ENCODE measurements at places on chromosomes 2 and 18.

DNA sequence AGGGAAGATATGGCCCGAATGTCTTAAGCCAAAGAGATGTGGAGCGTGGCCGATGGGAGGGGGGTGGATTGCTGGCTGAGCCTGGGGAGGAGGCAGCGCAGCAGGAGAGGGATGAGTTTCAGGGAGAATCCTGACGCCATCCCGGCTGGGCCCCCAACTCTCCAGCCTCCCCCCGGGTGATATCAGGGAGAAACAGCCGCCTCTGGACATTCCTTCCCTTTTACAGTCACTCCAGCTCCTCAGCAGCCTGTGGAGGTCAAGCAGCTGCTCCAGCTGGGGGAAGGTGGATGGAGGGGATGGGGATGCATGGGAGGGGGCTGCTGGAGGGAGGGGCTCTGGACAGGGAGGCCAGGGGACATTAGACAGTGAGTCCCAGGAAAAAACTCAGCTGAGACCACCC, 9.5 kb upstream of the DES start:
- DNase-seq: no peak

DNA sequence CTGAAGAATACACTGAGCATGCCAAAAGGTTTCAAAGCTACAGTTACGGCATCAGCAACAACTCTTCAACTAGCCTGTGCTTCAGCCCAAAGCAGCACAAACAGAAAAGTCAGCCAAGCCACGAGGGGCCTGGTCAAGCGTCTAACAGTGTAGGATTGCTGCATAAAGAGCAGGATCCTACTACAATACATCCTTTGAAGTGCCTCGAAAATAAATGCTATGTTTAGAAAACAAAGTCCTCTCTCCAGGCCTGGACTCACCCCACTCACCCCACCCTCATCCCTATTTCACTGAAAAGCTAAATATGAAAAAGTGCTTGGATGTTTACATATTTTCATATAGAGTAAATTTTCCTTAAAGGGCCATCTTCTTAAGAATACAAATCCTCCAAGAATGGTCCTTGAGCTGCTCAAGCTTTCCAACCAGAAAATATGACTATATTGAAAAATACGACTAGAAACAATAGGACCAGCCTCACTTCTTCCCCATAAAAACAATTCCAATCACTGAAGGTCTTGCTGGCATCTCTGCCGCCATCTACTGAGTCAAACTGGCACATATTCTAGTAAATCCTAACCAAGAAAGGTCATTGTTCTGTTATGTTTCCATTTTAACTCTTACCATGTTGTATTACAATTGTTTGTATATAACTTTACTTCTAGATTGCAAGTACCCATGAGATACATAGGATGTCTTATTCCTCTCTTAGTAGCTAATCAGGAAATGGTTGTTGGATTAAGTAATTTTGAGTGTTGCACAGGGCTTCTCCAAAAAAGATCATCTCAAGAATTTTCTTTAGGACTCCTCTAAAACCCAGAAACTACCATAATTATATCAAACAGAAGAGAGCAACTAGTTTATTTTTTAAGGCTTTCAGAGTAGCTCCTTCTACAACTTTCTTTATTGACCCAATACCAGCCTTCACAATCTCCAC, 63.6 kb downstream of the CLHC1 start:
- DNase-seq: peak; percentile 56

GRCh38 chr2:112640800-112641675, 4.7 kb upstream of the SLC20A1 start:
- DNase-seq: peak; percentile 7

DNA sequence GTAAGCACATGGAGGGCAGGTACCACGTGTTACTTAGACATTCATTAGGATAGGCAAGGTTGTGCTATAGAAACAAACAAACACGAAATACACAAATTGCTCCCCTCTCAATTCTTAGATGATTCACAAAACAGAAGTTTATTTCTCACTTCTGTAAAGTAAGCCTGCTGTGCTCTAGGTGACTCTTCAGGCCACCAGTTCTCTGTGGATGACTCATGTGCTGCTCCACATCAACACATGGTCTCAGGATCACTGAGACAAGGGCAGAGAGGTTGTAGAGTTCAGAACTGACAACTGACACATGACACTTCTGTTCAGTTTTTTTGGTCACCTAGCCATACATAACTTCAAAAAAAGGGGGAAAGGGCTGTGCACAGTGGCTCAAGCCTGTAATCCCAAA, 70.6 kb downstream of the DAW1 start:
- DNase-seq: no peak

- no peak for DNase-seq
Measured at GRCh38 chr18:79755496-79756142, 42.1 kb upstream of the KCNG2 start.

DNA sequence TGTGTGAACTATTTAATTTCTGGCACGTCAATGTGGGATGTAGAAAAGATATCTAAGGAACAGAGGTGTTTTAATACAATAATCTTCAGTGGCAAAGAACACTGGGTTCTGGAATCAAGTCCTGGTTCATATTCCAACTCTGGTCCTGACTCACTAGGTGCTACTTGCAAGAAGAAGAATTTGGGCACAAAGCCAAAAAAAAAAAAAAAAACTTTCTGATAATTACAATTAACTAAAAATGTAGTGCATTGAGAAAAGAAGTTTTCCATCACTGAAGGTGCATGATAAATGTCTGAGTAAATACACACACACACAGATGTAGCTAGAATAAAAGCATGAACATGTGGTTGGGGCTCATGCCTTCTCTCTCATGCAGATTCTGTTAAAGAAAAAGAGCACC, 424.4 kb upstream of the REG3G start:
- no peak for DNase-seq

DNA sequence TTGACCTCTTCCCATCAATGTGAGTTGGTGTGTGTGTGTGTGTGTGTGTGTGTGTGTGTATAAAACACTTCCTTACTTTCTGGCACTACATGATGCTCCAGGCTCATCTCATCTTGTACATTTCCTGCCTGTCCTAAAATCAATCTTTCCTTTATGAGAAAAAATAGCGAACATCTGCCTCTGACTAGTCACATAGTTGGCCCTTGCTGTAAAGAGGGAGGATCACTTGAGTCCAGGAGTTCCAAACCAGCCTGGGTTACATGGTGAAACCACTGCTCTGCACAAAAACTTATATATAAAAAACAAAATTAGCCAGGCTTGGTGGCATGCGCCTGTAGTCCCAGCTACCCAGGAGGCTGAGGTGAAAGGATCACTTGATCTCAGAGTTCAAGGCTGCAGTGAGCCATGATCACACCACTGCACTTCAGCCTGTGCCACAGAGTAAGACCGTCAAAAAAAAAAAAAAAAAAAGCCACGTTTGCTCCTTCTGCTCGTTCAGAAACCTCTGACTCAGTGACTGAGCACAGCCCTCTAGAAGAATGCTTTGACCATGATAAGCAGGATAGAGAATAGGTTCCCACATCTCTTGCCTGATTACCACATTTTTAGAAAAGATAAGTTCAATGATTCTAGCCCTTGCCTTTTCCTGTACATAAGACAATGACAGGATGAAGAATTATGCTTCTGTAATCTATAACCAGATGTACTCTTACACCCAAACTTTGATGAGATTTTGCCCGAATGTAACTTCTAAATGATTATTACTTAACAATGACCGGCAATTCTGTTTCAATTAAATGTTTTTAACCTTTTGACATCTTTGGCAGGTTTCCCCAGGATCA, 45.2 kb upstream of the ST3GAL5 start:
- DNase-seq: no peak

GRCh38 chr2:170498619-170499018, 216.5 kb upstream of the SP5 start:
- DNase-seq: no peak

GRCh38 chr2:44009136-44009735, 13.4 kb upstream of the LRPPRC start:
- no peak for DNase-seq

GRCh38 chr2:149330127-149331022, at the start of gene LYPD6:
LYPD6 (plus strand) TSS chr2:149330587; CDS start chr2:149437709, 107,122 bp downstream.
- no peak for DNase-seq

GRCh38 chr2:1686784-1687105, 57.6 kb downstream of the PXDN start:
- no peak for DNase-seq

- DNase-seq: no peak
Measured at GRCh38 chr2:1705557-1706076, 38.7 kb downstream of the PXDN start.

GRCh38 chr2:192151853-192152252, 42.9 kb downstream of the TMEFF2 start:
- DNase-seq: no peak

DNA sequence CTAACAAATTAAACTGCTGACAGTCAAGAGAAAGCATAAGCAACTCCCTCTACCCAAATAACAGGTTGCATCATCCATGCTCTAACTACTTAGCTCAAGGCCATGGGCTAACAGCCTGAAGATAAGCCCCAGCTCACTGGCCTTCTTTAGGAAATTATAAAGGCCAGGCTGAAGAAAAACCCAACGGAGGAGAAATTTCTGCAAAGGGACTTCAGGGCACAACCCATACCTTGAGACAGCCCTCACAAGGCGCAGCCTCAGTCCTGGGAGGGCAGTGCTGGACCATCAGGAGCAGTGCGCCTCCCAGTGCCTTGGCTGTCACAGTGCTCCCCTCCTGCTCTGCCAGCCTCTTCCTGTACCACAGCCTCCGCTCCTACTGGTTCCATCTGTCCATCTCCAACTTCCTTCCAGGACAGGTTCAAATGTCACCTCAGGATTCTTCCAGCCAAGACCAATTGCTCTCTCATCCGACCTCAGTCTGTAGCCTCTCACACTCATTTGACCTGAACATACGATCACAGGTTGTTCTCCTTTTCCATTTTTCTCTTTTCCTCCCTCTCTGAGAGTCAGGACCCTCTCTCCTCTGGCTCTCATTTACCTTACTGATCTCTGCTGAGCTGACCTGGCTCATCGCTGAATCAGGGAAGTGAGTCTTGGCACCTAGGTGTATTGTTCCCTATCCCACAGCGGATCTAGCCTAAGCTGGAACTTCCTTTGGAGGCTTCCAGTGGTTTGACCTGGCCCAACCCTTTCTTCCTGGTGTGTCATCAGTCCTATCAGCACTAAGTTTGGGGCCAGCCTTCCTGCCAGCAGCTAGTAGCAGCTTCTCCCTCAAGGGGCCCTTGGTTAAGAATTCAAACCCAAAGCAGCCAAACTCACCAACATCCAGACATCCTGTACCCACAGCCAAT, 1.9 kb downstream of the MCFD2 start:
- peak; percentile 13 for DNase-seq

GRCh38 chr2:178422097-178422496, 28.9 kb downstream of the PRKRA start:
- DNase-seq: no peak

DNA sequence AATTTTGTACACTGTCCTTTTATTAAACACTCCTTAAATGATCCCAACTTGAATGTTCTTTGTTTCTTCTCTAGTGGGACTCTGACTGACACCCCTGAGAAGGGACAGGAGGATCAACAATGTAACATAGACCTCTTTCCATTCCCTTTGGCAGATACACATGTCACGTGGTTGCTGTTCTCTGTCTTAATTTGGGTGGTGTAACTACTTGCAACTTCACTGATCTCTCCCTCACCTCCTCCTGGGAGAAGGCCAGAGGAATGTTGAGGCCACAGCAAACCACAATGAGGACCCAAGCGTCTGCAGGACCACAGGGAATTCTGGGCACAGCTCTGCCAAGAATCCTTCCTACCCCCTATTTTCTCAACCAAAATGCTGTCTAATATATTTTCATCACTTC, 205.6 kb downstream of the RTP5 start:
- DNase-seq: no peak

GRCh38 chr2:60515721-60516226, 37.7 kb downstream of the BCL11A start:
- DNase-seq: no peak

- DNase-seq: no peak
Measured at GRCh38 chr18:51390702-51391101, 193.2 kb upstream of the MEX3C start.

DNA sequence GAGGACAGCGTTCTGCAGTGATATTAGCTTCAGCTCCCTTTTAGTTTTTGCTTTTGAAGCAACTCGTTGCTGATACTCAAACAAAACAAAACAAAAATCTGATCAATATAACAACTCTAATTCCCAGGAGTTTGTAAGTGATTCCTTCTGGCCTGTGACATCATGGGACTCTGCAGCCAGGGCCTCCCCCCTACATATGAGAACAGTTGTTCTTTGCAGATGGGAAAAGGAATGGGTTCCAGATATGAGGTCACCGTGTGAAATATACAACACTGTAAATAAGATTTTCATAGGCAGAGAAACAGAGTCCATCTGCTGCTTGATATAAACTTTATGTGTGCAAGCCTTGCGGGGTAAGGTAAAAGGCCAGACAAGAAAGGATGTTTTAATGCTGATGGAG, 56.7 kb downstream of the DIS3L2 start:
- no peak for DNase-seq

GRCh38 chr2:61750624-61751023, 103.2 kb downstream of the FAM161A start:
- no peak for DNase-seq

- DNase-seq: no peak
Measured at GRCh38 chr2:98463988-98464771, 19.5 kb downstream of the INPP4A start.

- no peak for DNase-seq
Measured at GRCh38 chr2:126720638-126721037, 64.7 kb downstream of the GYPC start.

DNA sequence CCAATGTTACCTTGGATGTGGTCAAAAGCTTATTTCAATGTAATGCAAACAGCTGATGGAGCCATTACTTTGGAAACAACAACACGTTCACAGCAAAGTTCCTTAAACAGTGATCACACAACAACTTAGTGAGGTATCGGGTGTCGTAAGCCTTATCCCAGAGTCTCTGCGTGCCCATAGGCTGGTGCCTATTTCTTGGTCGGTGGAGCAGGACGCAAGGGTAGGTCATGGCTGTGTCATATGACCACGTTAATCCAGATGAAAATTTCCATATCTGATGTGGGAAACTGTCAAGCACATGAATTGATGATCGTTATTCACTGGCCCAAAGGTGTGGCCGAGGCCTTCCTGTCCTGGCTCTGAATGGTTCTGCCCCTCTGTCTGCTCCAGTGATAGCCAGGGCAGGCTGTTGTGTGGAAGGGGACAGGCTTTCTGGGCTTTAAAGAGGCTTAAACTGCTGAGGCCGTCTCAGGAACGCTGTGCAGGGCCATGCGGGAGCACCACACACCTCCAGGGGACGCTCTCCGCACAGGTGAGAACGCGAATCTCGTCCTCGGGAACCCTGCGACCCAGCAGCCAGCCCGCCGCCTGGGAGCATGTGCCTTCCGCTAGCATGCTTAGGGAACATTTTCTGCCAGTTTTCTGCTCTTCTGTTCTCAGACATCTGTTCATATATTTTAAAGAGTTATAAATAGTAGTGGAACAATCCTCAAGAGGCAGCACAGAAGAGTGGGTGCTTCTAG, 90.6 kb downstream of the KCTD1 start:
- DNase-seq: no peak

- DNase-seq: no peak
Measured at GRCh38 chr18:34847408-34847807, 137.3 kb downstream of the DTNA start.

DNA sequence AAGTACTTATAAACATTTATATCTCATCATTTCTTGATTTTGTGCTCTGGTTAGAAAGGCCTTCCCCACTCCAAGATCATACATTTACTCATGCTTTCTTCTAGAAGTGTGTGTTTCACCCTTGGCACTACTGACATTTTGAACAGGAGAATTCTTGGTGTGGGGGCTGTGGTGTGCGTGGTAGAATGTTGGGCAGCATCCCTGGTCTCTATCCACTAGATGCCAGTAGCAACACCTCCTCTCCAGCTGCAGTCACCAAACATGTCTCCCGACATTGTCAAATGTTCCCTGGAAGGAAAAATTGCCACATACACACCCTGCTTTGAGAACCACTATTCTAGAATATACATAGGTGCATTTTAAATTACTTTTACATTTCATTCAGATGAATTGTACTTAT, 8.7 kb upstream of the TGIF1 start:
- DNase-seq: peak; percentile 57
